Stimulated activated CD4-positive, alpha-beta T cell treated with anti-CD3 and anti-CD28 coated beads, Interleukin-15, amount 100 ng/mL, for 24 hours (primary cell): ENCODE measurements at places on chromosomes 5 and 9.

DNA sequence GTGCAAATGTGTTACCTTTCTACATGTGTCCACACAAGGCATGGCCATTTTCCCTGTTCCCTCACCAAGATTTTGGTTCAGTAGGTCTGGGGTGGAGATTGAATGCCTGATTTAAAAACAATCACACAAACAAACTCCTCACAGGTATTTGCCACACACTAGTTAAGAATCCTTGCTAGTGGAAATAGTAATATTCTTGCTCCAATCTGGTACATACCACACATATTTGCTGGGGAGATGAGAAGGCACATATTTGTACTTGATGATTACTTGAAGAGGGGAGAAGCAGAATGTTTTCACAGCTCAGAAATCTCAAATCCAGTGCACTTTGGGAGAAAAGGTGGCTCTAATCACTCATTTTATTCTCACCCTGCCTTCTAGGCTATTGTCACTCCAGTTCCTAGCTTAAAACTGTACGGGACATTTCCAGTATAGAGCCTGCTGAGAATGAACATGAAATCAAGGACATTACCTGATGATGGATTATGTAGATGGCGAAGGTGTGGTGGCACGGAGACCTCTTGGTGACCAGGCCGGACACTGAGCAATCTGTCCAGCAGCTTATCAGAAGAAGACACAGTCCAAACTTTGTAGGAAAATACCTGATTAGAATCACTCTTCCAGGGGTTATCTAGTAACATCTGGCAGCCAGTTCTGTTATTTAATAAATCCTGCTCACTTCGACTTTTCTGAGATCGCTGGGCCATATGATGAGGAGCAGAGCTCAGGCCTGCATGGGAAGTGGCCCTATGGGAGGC, 116.1 kb upstream of the IL6ST start:
- no peak for DNase-seq

DNA sequence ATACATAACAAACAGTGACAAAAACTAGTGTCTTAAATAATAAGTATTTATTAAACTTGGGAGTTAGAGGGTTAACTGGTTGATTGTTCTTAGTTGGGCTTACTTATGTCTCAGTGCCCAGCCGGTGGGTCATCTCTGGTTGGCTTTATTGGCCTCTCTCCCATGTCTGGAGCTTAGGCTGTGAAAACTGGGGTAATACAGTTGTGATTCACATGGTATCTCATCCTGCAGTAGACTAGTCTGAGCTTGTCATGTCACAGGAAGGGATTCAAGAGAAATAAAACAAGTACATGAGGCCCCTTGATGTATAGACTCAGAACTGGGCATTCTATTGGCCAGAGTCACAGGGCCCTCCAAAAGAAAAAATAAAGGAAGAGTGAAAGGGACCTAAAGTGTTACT, 466.4 kb upstream of the SMC2 start:
- no peak for DNase-seq

DNA sequence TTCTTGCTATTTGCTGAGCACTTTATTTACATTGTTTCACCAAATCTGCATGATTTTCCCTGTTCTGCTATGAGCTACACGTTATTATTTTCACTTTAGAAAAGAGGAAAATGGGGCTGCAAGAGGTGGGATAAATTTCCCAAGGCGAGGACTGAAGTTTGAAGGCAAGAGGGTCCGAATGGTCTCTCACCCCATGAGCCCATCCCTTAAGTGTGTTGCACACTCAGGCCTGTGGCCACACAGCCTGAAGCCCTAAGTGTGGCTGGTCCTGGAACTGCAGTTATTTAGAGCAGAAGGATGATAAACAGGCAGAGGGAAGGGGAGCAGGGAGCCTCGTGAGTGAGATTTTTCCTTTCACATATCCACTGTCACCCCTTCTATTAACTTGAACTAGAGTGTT, 7.8 kb downstream of the PDE8B start:
- no peak for DNase-seq

DNA sequence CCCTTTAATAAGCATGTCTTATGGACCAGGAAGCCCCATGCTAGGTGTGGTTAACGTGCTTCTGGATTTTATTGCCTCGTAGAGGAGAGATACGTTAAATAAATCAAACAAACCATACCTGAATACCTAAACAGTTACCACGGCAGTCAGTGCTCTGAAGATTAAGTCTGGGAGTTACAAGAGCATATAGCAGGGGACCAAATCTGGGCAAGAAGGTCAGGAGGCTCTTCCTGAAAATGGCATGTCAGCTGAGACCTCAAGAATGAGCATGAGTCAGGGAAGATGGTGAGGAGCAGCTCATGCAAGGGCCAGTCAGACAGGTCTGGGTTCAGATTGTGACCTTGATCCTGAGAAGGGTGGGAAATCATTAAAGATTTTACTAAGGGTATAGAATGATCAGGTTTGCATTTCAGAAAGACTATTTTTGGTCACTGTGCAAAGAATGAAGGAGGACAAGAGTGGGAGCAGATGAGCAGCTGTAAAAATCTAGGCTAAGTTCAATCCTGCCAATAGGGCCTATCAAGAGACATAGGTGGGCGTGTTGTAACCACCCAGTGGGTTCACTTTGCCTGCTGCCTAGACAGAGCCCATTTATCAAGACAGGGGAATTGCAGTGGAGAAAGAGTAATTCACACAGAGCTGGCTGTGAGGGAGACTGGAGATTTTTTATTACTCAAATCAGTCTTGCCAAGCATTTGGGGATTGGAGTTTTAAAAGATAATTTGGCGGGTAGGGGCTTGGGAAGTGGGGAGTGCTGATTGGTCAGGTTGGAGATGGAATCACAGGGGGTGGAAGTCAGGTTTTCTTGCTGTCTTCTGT, 4.8 kb upstream of the ZNF366 start:
- DNase-seq, result no peak

- no peak for DNase-seq
Measured at GRCh38 chr5:146703899-146704298, 174.7 kb downstream of the PPP2R2B start.

GRCh38 chr5:17169507-17169906, 47.9 kb upstream of the BASP1 start:
- DNase-seq, result no peak

- DNase-seq, result peak; percentile 3
Measured at GRCh38 chr5:140925806-140926442, at the start of gene PCDHAC1. Gene PCDHAC1, plus strand, starts transcription at chr5:140926299. Its CDS starts 594 bp downstream, at chr5:140926893.

- DNase-seq, result no peak
Measured at GRCh38 chr5:101505891-101506570, 602.9 kb upstream of the ST8SIA4 start.

- DNase-seq, result no peak
Measured at GRCh38 chr9:80842389-80842788, 847.0 kb downstream of the TLE1 start.

- DNase-seq, result no peak
Measured at GRCh38 chr5:172046593-172046992, 40.2 kb upstream of the FBXW11 start.

- no peak for DNase-seq
Measured at GRCh38 chr9:68454579-68455334, 85.9 kb downstream of the TMEM252 start.

GRCh38 chr9:75933982-75934381, 43.5 kb downstream of the PCSK5 start:
- no peak for DNase-seq

DNA sequence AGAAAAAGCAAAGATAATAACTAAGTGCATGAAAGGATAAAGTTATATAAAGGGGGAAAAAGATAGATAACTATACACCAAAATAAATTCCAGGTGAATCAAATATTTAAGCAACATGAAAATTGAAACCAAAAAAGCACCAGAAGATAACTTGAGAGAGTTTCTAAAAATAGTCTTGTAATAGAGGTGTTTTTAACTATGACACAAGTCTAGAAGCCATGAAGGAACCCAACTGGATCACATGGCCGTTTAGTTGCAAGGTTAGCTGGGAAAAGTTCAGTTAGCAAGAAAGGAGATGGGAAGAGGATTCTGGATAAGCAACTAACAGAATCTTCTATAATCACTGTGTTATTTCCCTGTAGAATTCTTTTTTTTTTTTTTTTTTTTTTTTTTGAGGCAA, 9.2 kb upstream of the RASA1 start:
- no peak for DNase-seq

DNA sequence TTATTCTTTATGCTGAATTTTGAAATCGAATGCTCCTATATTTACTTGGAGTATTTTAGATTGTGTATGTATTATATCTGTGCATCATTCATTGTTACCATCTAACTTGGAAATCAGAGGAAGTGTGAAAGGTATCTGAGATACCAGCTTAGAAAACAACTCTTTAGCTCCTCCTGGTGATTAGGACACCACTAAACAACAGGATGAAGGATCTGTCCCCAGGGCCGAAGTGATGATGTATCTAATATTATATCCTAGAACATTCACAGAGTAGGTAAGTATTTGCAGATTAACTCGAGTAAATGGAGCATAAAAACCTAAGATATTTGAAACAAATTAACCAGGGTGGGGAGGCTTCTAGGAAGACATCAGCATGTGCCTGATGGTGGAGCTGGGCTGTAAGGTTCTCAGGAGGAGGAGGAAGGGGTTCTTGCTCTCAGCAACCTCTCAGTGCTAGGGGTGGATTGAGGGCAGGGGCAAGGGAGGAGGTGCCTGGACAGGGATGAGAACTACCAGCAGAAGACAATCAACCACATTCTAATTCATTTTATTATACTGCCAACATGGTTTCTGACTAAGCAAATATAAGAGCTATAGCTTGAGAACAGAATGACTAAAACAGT, 2.6 kb upstream of the NFIL3 start:
- DNase-seq, result no peak

- DNase-seq, result peak; percentile 9
Measured at GRCh38 chr5:57327561-57328367, 153.9 kb downstream of the GPBP1 start.

- DNase-seq, result no peak
Measured at GRCh38 chr5:144125163-144125726, 45.2 kb downstream of the YIPF5 start.

- DNase-seq, result peak; percentile 71
Measured at GRCh38 chr5:157603333-157604190, 28.0 kb upstream of the ADAM19 start.

DNA sequence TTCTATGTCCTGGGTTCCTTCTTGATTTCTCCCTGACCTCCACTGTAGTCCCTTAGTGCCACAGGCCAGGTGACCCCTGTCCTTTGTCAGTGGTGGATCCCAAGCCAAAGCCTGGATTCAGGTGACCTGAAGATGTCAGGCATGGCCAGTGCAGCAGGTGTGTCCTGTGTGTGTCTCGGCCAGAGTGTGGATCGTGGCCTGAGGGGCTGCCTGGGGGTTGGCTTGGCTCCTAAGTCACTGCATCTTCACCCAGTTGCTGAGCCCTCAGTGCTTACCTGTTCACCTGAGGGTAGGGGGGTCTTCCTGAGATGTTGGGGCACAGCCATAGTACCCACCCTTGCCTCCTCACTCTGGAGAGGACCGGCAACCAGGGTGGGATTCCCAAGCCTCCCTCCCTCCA, 61.8 kb upstream of the PITX1 start:
- DNase-seq, result no peak

- DNase-seq, result no peak
Measured at GRCh38 chr9:135885100-135885853, 22.1 kb downstream of the CAMSAP1 start.

DNA sequence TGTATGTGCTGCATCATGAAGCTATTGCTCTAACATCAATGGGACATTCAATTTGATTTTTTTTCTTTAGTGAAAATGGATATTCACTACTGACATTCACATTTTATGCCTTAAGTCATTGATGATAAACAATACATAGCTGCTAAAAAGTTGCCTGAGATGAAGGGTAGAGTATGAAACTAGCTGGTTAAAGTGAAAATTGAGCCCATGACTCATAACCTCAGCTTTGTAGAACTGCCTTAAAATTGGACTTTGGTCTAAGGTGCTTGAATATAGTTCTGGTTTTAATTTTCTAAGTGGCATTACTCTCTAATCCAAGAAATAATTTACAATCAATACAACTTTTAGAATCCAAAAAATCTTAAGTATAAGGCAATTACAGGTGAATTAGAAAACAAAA, 740.4 kb upstream of the RIOK2 start:
- DNase-seq, result no peak

DNA sequence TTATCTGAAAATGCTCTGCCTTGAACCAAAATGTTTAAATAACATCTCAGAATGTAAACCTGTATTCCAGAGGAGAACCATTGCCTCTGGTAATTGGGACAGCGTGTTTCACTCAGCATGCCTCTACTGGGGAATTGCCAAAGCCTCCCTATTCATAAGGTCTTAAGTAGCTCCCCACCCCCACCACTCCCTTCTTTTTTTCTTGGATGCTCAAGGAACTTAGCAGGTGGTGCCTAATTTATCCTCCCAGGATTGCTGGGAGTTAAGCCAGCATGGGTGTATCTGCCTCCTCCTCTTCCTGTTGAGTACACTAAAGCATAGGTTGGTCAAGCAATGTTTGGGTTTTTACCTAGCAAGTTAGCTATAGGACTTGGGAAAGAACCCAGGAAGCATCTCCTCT, 220.2 kb downstream of the DMAC1 start:
- DNase-seq, result no peak

DNA sequence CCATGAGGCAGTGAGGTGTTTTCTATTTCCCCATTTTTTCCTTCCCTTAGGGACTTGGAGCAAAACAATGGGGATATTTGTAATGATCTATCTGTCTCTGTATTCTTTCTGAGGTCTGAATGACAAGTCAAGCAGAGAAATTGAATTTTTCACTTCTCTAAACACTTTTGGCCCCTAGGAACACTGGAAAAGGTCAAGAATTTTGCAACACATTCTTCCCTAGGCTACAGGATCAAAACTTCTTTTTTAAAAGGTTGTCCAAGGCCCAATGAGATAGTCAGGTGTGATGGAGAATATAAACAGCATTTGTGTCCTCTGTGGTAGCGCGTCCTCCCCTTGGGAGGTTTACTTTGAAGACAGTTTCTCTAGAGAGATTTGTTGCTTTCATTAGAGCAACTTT, 620.5 kb downstream of the TLR4 start:
- DNase-seq, result no peak

DNA sequence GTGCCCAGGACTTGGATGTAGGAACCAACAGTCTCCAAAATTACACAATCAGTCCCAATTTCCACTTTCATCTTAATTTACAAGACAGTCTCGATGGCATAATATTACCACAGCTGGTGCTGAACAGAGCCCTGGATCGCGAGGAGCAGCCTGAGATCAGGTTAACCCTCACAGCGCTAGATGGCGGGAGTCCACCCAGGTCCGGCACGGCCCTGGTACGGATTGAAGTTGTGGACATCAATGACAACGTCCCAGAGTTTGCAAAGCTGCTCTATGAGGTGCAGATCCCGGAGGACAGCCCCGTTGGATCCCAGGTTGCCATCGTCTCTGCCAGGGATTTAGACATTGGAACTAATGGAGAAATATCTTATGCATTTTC, 837 bp downstream of the PCDHB2 start:
- no peak for DNase-seq

DNA sequence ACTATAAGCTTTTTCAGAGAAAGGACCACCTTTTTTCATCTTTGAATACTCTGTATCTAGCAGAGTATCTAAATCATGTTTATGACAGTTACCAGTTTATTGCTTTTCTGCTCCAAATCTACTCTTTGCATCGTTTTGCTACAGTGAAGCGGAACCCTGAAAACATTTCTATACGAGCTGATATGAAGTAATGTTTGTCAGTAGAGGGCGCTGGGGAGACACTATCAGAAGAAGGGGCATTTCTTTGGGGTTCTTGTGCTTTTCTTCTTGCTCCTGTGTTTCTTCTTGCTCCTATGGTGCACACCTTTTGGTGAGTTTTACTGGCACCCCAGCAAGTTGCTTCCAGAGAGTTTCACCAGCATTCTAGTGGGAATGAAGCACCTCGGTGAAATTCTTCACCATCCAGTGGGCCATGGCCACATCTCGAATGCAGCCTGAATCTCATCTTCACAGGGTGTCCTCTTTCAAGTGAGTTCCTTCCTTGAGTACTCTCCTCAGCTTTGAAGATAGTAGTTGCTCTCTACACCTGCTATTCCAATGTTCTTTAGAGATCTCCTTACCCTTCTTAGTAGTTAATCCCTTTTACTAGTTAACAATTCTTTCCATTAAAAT, 98.4 kb downstream of the FGF1 start:
- peak; percentile 53 for DNase-seq
